ENCODE measurements at places on chromosomes 16 and 17.

GRCh38 chr16:21281698-21282389 lies 3.8 kb upstream of the CRYM start:
- DNase-seq, result no peak

DNA sequence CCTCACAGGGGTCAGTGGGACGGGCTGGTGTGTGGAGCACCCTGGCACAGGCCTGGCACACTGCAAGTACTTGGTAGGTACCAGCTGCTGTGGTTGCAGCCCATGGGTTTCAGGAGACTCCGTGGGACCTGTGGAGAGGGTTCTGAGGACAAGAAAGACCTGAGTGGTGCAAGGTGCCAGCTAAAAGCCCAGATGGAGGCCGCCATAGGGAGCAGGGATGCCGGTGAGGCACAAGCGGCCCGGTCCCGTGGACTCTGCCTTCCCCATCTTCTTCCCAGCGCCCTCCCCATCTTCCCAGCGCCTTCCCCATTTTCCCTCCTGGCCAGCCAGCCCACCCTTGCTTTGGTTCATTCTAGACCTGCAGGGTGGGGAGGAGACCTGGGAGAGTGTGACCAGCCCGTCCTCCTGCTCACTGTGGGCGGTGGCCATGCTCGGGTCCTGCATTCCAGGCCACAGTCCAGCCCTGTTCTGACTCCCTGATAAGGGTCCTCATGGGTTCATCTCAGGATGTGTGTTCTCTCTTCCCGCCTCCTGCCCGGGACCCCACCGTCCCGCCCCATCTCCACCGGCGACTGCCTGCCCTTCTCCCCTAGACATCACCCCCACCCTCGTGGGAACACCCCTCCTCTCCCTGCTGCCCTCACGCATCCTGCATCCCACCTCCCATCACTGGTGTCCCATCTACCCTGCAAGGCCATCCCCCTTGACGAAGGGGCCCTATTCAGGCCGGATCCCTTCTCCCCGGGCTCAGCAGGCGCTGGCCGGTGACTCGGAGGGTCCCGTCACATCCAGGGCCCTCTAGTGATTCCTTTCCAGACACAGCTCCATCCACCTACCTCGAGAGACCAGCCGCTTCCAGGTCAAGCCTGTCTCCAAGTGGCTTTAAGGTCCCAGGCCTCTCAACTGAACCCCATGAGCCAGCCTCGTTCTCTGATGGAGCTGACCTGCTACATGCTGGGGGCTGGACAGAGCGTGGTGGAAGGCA lies 3.4 kb downstream of the ZNF469 start:
- DNase-seq, result no peak

DNA sequence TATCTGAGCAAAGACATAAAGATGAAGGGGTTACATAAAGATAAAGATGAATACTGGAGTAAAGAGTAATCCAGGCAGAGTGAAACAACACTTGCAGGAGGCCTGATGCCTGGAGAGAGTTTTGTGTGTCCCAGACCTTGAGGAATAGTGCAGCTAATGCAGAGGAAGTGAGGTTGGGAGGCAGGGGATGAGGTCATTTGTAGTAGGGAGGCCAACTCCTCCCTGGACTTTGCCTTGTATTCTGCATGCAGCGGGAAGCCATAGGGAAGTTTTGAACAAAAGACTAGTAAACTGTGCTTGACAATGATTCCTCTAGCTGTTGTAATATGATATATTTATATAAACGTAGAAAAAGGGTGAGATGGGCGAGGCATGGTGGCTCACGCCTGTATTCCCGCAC lies 356.6 kb downstream of the KCNJ2 start:
- no peak for DNase-seq

- no peak for DNase-seq
These were observed 50.1 kb downstream of the PECAM1 start for GRCh38 chr17:64340557-64340956.

DNA sequence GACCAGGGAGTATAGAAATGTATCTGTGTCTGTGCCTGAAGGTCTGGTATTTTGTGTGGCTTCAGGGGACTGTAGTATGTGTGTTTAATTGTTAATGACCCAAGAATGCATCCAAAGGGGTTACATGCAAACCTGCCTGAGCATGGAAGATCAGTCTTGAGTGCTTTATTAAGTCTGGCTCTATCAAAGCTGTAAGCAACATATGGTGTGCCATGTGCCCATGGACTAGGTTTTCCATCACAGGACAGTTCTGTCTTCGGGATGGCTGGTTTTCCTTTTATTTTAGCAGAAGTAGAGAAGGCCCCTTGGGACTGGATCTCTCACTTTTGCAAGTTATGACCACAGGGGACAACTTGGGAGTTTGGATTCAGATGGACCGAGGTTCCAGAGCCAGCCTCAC lies 18.2 kb downstream of the RBFOX1 start:
- DNase-seq, result no peak

- no peak for DNase-seq
These were observed 3.2 kb downstream of the ZSCAN10 start for GRCh38 chr16:3095869-3096268.

GRCh38 chr17:77579131-77579530 lies 379.4 kb upstream of the TNRC6C start:
- DNase-seq, result no peak

DNA sequence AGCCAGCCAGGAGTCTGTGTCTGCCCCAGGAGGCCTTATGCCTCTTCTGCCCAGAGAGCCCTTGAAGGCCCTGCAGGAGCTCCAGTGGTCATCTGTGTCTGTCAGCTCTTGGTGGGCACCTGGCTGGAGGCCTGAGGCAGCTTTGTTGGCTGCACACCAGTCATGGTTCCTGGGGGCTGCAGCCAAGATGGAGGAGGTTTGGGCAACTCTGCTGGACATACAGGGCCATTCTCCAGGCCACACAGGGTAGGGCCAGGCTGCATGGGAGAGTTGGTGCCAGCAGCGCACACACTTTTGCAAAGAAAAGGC lies 29.4 kb downstream of the B9D1 start:
- DNase-seq, result no peak

DNA sequence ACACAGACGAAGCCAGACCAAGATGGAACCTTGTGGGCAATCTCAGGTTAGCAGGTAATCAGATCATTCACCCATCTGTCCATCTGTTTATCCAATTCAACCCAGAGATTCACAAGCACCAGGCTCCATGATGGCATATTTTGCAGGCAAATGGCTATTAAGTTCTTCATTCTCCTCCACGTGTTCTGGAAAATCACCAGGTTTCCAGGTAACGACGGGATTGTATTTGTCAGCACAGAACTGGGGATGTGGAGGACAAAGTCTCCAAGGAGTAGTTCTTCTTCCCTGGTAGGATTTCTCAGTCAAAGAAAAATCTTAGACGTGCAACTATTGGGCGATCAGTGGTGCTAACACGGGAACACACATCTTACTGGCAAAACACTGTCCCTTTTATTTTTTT lies 368.8 kb downstream of the SLC39A11 start:
- DNase-seq, result no peak

DNA sequence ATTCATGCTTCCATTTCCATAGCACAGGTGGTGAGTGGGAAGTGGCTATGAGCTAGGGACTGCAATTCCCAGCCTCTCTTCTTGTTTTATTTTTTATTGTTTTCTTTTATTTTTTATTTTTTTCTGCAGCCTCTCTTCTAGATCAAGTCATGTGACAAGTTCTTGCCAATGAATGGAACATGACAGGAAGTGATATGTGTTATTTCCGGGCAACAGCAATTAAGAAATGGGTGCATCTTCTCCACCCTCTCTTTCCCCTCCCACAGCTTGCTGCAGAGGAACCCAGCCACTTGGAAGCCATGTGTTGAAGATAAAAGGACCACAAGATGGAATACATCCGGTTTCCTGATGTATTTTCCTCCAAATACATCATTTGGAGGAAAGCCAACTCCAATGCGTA lies 23.6 kb downstream of the IRX5 start:
- no peak for DNase-seq

DNA sequence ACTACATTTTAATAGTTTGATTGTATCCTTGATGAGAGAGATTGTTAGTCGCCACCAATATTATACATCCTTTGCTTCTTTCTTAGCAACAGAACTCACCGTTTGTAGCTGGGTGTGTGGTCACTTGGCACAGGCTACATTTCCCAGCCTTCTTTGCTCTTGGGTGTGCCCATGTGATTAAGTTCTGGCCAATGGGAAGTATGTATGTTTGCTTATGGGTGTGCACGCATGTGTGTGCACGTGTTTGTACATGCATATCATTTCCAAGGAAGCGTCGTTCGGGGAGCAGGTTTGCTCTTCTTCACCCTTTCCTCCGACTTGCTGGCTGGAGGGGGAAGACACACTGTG lies 4.4 kb upstream of the SEC14L1 start:
- no peak for DNase-seq

GRCh38 chr16:47424846-47425245 lies 36.0 kb downstream of the ITFG1 start:
- DNase-seq, result no peak

DNA sequence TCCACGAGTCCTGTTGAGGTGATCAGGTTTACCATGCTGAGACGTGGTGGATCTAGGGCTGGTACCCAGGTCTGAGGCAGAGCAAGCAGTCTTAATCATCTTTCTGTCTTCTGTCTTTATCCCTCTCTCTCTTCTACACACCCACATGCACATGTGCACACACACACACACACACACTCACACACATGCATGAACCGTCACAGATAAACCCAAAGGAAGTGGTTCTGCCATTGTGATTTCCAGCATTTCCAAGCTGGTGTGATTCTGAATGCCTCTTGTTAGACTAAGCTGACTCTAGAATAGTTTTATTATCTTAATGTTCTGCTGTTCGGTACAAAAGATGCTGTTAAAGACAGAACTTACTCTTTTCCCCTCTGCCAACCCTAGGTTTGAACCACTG lies 411.8 kb upstream of the SALL1 start:
- DNase-seq, result no peak

DNA sequence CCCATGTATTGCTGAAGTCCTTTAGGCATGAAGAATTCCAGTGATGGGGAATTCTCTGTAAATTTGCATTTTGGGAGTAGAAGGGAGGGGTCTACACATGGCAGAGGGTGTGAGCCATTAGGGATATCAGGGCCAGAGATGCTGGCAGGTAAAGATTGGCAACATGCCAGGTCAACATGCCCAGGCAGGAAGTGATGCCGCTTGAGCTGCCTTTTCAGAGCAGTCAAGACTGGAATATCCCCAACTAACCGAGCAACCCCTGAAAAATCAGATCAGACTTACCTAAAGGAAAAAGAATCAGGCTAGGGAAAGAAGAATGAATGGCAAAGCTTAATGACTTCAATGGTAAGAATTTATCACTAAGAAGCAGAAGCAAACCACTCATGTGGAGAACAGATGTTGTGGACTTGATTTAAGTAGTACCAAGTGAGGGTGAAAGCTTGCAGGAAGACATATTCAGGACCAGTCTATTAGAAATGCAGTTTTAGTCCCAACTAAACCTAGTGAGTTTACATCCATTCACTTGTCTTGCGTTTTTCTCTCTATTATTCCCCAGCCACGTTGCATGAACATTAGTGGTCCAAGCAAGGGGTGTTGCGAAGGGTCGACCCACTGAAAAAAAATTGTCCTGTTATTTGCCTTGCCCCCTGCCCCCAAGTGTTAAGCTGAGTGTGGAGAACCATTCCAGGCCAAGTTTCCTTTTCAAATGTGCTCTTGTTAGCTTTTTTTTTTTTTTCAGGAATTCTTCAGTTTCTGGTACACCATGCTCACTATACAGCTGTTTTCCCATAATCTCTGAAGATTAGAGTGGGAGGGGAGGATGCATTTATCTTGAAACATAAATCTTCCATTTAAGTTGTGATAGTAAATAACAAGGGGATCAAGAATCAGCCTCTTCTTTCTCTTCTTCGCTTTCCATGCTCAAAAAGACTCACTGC lies 105.2 kb downstream of the ABCA8 start:
- no peak for DNase-seq

- no peak for DNase-seq
These were observed 16.1 kb upstream of the ABCA5 start for GRCh38 chr17:69342896-69343644.

- no peak for DNase-seq
These were observed 761 bp downstream of the GAN start for GRCh38 chr16:81315271-81316175.

- no peak for DNase-seq
These were observed 139.5 kb downstream of the BCAS3 start for GRCh38 chr17:60817192-60817591.

- no peak for DNase-seq
These were observed 3.3 kb downstream of the COL1A1 start for GRCh38 chr17:50198026-50198669.

DNA sequence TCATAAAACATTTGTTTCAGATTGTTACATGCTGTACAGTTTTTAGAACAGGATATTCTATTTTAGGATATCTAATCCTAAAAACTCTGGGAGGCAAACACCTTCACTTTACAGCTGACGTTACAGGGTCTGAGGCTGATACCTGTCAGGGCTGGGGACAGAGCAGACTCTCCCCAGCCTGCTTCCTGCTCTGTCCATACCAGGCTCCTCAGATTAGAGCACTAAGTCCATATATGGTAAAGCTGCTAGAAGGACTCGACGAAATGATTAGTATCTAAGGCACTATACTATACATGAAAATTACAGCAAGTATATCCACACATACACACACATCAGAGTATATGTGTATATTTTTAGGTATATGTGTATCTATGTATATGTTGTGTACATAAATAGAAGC lies 125.2 kb downstream of the ZFHX3 start:
- no peak for DNase-seq

GRCh38 chr16:14219983-14220382 lies 148.9 kb downstream of the MRTFB start:
- no peak for DNase-seq

DNA sequence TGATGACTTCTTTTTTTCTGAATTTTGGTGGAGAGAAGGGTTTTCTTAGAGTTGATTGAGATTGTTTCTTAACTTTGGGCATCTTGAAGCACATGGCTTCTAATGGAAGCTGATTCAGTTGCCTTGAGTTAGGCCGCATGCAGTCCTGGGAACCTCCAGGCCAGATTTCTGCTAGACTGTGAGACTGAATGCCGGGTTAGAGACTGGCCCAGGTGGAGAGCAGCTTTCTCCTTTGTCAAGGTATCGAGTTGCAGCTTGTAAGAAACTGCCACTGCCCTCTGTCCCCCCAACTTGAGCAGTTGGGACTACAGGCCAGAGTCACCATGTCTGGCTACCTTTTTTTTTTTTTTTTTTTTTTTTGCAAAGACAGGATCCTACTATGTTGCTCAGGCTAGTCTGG lies 77.6 kb downstream of the CLEC16A start:
- DNase-seq, result no peak

DNA sequence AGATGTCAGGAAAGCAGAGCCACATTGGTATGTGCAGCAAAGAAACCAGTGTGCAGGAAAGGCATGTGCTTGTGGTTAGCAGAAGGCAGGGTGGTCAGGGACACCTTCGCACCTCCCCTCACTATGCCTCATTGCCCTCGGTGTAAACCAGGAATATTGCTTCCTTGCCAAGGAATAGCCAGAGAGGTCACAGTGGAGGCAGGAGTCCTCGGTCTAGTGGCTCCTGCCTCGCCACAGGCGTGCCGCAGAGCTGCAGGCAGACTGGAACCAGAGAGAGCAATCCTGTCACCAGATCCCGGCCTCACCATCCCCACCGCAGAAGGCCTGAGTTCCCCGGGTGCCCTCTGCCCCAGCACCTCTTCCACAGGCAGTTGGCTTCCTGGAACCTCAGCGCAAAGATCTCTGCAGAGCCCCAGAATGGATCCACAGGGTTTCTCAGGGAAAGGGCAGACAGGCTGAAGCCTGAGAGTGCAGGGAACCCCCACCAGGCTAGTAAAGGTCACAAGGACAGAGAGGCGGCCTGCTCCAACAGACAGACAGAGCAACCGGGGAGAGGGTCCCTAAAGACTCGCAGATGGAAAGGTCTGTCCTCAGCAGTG lies 21.6 kb downstream of the CCDC182 start:
- no peak for DNase-seq

GRCh38 chr17:69733171-69734012 lies 318.9 kb downstream of the MAP2K6 start:
- DNase-seq, result no peak

All from vagina (tissue), 2 donors.